ENCODE measurements at places on chromosomes 6 and 20.

DNA sequence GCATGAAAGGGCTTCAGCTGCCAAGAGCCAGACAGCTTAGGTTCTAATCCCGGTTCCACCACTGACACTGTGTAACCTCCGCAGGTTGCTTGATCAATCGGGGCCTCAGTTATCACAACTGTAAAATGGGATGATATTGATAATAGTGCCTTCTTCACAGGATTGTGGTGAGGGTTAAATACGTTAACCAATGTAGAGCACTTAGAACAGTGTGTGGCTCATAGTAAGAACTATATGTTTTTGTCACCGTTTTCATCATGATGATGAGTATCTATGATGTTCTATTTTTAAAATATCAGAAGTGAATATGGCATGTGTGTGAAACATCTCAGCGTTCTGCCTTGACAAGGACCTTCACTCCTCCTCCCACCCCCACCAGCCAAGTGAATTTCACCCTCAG, 10.3 kb upstream of the MAPK13 start:
- no peak for DNase-seq

- no peak for DNase-seq
Observed at GRCh38 chr6:11207199-11207968, 25.1 kb downstream of the NEDD9 start.

DNA sequence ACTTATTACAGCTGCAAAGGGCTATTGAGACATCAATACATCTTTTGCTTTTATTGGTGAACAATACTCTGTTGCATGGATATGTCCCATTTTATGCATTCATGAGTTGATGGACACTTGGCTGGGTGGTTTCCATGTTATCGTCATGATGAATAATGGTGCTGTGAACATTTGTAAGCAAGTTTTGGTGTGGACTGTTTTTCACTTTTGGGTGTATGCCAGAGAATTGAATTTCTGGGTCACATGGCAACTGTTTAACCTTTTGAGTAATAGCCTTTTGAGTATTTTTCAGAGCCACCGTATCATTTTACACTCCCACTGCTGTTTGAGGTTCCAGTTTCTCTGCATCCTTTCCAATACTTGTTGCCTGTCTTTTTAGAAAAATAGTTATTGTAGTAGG, 107.0 kb downstream of the JARID2 start:
- no peak for DNase-seq

GRCh38 chr6:128230267-128230989, 290.0 kb downstream of the PTPRK start:
- DNase-seq: no peak

GRCh38 chr6:151257985-151258445, 18.2 kb downstream of the AKAP12 start:
- DNase-seq: no peak

DNA sequence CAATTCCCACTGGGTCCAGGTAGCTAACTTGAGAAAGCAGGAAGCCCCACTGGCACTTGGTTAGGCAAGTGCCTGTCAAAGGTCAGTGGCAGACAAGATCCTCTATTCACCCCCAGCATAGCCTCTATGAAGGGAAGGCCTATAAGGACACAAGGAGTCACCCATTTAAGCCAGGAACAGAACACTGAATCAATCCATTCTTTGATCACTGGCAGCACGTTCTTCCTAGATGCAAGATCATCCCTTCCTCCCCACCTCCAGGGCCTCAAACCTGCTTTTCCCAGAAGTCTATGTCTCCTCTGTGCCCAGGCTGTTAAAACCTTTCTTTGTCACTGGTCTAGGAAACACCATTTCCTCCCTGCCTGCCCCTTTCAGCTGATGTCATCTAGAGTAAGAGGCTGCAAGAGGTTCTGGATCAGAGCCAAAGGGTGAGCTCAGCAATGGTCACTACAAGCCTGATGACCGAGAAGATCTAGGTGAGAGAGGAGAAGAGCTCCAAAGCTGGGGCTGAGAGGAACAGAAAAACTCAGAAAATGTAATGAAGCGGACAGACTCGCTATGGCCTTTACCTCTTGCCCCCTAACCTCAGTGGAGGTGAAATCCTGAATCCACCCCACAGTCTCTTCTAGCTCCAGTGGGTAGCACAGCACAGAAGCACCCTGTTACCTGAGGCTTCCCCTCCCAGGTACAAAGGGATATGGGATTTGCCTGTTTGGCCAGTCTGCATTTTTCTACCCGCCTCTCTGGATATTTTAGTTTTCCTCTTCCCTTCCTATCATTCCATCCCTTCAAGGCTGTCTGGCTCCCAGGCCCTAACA, 1.8 kb downstream of the GTPBP2 start:
- DNase-seq: no peak

DNA sequence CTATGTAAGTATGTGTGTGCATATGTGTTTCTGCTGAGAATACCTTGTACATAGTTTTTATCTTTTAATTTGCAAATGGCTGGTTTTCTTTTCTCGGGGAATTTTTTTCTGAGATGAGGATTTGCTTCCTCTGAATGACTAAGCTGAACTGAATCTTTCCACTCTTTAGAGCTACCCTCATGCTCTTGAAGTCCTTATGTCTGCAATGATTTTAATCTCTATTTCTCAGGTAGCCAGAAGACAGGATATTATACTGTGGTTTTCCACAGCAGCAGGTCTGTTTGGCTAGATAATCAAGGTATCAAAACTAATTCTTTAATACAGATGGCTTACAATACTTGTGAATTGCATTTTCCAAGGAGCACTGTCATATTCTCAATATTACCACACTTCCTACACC, 114.7 kb downstream of the PLCB1 start:
- DNase-seq: no peak

GRCh38 chr6:107314531-107314939, 144.8 kb downstream of the PDSS2 start:
- DNase-seq: no peak

GRCh38 chr6:149112976-149113375, 204.5 kb upstream of the TAB2 start:
- DNase-seq: peak; percentile 5

DNA sequence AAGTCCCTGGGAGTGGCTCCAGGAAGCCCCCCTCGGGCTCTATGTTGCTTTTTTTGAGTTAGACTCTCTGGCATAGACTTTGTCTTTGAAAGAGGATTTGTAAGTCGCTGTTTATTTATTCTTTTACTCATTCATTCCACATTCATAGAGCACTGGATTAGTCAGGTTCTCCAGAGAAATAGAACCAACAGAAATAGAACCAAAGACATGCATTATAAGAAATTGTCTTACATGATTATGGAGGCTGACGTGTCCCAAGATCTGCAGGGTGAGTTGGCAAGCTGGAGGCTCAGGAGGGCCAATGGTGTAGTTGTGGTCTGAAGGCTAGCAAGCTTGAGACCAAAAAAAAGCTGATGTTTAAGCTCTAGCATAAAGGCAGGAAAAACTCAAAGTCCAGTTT, 98.3 kb upstream of the CHD6 start:
- DNase-seq: no peak

- no peak for DNase-seq
Observed at GRCh38 chr6:38974389-38975151, 74.0 kb upstream of the GLP1R start.

DNA sequence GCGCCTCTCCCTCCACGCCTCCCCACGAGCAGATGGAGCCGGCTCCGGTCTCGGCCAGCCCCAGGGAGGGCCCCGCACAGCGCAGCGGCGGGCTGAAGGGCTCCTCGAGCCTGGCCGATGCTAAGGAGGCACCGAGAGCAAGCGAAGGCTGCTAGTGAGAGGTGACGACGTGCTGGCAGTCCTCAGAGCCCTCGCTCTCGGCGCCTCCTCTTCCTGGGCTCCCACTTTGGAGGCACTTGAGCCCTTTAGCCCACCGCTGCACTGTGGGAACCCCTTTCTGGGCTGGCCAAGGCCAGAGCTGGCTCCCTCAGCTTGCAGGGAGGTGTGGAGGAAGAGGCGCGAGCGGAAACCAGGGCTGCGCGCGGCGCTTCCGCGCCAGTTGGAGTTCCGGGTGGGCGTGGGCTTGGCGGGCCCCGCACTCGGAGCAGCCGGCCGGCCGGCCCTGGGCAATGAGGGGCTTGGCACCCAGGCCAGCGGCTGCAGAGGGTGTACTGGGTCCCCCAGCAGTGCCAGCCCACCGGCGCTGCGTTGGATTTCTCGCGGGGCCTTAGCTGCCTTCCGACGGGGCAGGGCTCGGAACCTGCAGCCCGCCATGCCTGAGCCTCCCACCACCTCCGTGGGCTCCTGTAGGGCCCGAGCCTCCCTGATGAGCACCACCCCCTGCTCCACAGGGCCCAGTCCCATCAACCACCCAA, 2.5 kb upstream of the TMEM14C start:
- DNase-seq: peak; percentile 61

GRCh38 chr6:38687549-38687948, 15.4 kb downstream of the GLO1 start:
- DNase-seq: no peak

DNA sequence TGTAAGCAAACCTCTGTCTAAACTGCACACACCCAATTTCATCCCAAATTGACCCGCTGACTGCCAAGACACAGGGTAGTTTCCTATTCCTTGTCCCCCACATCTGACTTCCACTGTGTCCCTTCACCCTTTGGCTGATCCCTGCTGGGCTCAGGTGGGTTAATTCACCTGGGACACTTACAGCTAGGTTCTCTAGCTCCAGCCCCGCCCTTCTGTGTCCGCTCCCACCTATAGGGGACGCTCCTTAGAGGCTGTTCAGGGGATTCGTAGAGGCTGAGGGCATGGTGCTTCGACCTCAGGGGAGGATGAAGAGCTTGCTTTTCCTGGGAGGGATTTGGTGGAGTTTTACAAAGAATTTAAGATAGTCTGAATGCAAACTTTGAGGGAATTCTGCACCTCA, 4.0 kb upstream of the CD93 start:
- no peak for DNase-seq

- DNase-seq: no peak
Observed at GRCh38 chr20:38589967-38590675, 9.1 kb downstream of the ADIG start.

DNA sequence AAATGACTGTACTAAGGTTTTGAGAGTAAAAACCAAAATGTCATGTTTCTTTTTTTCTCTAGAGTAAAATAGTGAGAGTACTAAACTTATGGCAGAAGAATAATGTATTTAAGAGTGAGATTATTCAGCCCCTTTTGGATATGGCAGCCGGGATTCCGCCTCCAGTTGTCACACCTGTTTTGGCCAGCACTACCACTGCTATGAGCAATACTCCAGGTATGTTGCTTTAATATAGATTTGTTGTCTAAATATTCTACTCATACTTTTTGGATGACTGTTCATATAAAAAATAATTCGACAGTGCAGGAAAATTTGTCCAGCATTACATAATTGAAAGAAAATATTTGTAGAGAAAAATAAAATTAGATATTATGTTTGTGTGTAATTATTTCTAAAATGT, 59.5 kb downstream of the SCAF8 start:
- no peak for DNase-seq

DNA sequence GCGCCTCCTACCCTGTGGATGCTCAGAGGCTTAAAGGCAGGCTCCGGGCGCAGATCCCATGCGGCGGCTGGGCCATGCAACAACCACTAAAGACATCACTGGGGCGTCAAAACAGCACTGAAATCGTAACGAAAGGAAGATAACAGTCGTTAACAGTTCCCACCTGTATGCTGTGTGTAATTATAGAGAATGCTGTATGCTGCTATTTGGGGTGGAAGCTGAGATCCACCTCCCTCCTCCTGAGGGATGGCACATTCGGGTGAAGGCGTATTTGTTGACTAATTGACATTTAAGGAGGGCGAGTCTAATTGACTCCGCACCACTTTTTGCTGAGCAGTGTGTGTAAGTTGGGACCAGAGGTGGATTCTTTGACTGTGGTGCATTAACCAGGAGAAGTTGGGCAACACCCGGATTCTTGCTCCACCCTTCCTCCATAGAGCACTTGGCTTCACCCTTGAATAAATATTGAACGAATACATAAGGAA, 687 bp downstream of the SLC35A1 start:
- DNase-seq: no peak

- no peak for DNase-seq
Observed at GRCh38 chr6:89311853-89312531, 3.1 kb downstream of the GABRR2 start.

DNA sequence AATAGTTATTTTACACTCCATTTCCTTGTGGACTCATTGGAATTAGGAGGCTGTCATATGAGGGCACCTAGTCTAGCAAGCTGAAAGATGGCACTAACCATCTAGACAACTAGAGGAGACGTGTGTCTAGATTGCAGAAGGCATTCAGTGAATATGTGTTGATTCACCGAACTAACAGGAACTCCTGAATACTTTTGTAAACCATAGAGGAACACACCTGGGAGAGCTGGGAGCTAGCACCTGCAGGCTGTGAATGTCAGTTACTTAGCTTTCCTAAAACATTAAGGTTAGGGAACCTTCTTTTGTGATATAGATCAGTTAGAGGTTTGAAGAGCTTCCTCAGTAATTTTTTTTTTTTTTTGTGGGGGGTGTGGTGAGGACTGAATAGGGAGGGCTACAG, 7.7 kb downstream of the OPN5 start:
- DNase-seq: no peak

- no peak for DNase-seq
Observed at GRCh38 chr20:19817017-19817416, 59.0 kb downstream of the RIN2 start.

GRCh38 chr6:47701363-47701762, 3.0 kb downstream of the ADGRF4 start:
- DNase-seq: no peak

DNA sequence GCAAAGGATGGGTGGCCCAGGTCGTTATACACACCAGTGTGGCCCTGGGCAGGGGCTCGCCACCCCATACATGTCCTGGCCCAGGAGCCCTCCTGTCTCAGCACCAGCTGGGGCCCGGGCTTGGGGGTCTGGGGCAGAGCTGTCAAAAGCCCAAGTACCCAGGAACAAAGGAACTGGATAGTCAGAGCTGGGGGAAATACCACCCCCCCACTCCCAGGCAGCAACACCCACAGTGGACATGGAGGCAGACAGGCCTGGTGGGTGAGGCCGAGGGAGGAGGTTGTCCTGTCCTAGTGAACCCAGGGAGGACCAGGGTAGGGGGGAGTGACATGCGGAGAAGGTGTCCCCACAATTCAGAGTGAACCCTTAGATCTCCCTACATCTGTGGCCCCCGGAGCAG, 406.5 kb downstream of the CDH4 start:
- no peak for DNase-seq

GRCh38 chr20:60097285-60097684, 139.1 kb downstream of the CDH26 start:
- no peak for DNase-seq

GRCh38 chr20:20814685-20815084, 102.2 kb upstream of the RALGAPA2 start:
- DNase-seq: no peak

- no peak for DNase-seq
Observed at GRCh38 chr6:56279331-56280080, 32.1 kb upstream of the COL21A1 start.
